Amygdala (tissue), 56 donors: ENCODE measurements at places on chromosomes 3 and 15.

DNA sequence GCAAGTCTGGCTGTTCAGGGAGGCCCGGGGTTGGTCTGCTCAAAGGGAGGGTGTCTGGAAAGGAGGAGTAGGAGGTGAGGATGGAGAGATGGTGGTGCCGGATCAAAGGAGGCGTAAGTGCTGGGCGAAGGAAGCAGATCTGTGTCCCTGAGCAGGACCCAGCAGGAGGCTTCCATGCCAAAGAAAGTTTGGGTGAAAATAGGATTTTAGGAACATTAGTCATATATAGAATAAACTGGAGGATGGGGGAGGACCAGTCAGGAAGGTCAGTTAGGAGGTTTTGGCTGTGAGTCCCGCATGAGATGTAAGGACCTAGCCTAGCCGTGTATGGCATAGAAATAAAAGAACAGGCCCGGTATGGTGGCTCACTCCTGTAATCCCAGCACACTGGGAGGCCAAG, 28.6 kb upstream of the VPS8 start:
- DNase-seq: no peak

- DNase-seq: no peak
Measured at GRCh38 chr15:38117781-38118180, 134.9 kb upstream of the SPRED1 start.

DNA sequence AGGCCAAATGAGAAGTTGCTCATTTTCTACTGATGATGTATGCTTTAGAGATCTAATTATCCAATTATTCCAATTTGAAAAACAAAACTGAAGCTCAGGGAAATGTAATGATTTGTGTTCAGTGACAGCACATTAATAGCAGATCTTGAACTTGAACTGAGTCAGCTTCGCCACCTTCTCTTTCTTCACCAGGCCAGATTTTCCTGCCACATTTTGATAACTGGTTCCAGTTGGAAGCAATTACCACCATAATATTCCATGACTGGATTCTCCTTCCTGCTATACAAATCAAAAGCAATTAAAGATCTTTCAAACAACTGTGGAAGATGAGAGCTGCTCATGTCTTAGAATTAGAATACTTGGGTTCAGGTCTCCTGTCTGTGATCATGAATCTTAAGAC, 334.1 kb downstream of the RBMS3 start:
- DNase-seq: no peak

DNA sequence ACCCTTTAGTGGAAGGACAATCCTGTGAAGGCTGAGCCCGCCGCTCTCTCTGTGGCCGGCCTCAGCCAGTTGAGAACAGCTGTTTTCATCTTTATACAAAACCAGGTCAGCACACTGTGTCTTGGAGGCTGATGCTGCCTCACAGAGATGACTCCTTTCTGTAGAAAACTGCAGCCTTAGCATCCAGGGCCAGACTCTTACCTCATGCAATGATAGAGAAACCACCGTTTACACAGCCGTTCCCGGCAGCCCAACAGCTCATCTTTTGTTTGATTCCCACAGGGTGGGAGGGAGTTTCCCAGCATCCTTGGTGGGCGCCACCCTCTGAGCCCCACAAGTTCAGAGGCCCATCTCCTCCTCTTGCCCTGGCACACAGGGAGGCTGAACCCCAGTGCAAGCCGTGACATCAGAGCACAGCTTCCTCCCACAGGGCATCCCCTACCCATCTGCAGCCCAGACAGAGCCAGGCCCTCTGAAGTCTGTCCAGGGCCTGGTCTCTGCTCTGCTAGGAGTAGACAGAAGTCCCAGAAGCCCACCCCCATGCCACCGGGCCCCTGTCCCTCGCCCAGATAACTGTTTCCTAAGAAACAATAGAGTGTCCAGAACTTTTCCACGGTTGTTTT, 105.0 kb downstream of the LRRK1 start:
- no peak for DNase-seq

DNA sequence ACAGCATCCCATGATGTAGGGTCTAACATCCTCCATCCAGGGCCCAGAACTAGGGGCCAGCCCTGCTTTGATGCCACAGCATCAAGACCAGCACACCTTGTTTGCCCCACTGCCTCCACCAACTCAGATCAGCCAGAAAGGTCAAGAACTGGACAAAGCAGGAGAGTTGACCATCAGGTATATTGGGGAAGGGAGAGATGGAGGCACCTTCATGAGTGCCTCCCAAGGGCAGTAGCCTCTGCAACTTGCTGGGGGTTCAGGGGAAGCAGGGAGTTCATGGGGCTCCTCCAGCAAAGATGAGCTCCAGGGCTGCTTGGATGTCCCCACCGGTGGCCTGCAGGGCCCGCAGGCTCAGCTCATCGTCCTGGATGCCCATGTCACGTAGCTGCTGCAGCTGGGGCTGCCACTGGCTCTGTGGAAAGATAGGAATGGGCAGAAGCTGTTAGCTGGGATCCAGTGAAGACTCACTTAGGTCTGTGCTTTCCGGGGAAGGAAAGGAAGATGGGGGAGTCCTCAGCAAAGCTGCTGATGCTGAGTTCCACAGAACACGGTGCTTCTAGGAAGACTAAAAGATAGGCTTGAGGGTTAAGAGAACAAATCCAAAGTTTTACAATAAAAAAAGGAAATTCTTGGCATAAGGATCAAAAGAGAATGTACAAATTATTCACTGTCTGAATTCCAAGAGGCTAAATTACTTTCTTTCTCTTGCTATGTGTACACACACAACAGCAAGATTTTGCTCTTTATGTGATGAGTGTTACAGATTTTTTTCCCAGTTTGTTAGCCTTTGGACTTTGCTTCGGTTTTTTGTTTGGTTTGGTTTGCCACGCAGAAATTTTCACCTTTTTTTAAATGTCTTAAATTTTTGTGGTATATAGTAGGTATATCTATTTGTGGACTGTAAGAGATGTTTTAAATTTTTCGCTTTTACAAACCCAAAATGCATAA, 12.3 kb upstream of the SEMA7A start:
- no peak for DNase-seq

- no peak for DNase-seq
Measured at GRCh38 chr15:55183679-55184078, 13.1 kb downstream of the RSL24D1 start.

- DNase-seq: no peak
Measured at GRCh38 chr3:147940405-147941193, 531.4 kb downstream of the ZIC1 start.

DNA sequence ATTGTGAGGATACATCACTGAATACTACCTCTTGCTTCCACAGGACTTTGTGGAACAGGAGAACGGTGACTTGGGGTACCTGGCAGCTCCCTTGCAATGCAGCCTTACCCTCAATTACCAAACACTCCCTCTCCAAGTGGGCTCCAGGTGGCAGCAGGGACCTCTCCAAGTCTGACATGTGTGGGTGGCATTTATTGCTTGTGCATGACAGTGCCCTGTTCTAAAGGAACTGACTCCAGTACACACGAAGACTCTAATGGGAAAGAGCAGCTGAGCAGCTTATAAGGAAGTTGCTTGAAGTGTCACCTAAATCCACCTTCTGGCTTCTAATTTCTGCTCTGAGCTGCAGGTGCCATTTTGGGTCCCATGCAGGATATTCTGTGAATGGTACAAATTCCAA, 174.1 kb upstream of the SLCO3A1 start:
- no peak for DNase-seq

- DNase-seq: no peak
Measured at GRCh38 chr3:177464392-177465256, 267.3 kb upstream of the TBL1XR1 start.

- DNase-seq: no peak
Measured at GRCh38 chr15:65762914-65763787, 28.9 kb downstream of the DENND4A start.

- no peak for DNase-seq
Measured at GRCh38 chr15:73602446-73602843, 30.7 kb downstream of the NPTN start.

DNA sequence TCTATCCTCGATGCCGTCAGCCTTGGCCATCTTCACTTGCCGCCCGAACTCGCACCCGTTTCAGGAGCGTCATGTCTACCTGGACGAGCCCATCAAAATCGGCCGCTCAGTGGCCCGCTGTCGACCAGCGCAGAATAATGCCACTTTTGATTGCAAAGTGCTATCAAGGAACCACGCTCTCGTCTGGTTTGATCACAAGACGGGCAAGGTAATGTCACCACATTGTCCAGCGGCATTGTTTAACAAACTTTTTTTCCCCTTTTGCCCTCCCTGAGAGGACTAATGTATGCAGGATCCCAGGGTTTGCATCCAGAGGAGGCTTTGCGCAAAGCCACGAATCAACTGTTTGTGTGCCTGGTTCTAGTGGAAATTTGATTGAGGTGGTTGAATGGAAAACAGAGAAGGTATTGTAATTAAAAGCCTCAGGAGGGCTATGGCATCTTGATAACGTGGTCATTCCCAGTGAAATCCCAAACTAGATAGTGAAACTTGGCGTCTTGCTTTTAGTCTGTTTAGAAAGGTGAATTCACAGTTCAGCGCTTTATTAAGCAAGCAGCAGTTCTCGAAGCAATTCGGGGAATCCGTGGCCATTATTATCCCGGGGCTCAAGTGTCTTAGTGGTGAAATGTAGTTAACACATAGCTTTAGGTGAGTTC, 1.7 kb downstream of the SLMAP start:
- DNase-seq: no peak

DNA sequence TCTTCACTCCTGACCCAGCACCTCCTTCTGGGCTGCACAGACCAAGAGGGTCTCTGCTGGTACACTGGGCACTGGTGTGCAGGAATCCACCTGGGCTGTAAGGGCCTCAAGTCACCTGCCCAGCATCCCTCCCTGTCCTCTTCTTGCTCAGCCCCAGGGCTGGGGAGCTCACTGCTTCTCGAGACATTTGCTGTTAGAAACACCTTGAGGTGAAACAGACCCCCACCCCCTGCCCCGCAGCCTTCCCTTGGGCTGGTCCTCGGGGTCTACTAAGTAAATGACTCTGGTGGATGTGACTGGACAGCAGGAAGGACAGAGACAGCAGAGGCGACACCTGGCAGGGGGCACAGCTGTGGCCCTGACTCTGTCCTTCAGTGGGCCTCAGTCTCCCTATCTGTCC, 29.1 kb downstream of the LOXL1 start:
- no peak for DNase-seq

GRCh38 chr3:102223132-102223531, 211.7 kb upstream of the ZPLD1 start:
- DNase-seq: no peak

- DNase-seq: no peak
Measured at GRCh38 chr15:73385205-73385604, 16.4 kb upstream of the HCN4 start.

DNA sequence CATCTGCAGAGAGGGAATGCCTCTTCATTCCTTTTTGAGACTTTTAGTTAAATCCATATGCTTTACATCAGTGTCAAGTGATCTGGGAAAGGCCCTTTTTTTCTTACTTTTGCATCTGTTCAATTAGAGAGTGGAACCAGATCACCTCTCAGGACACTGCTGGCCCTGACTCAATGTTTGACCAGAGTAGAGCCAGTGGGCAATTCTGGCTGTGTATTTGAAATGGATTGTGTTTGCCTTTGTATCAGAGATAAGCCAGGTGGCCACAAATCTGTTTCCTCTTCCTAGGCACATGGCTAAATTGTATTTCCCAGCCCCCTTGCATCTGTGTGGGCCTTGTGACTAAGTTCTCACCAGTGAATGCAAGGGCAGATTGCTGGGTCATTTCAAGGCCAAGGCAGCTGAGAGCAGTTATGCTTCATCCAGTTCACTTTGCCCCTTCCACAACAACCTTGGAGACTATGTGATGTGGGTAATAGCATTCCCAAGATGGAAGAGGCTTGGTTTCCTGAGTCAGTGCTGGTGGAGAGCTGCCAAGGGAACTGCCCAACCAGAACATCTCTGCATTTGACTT, 75.6 kb upstream of the CACNA2D3 start:
- no peak for DNase-seq

GRCh38 chr3:135226057-135226456, 431.0 kb downstream of the EPHB1 start:
- DNase-seq: no peak

DNA sequence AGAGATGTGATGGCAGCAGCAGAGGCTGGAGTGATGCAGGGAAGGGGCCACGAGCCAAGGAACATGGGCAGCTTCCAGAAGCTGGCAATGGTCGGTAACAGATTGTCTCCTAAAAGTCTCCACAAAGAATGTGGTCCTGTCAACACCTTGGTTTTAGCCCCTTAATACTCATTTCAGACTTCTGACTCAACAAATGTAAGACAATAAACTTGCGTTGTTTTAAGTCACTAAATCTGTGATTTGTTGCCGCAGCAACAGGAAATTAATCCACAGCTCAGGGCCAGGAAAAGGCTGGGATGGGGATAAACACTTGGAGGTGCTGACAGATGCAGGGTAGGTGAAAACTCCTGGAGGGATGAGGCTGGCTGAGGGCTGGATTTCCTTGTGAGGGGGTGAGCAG, 69.9 kb downstream of the OXNAD1 start:
- no peak for DNase-seq

GRCh38 chr3:54931182-54931581, 3.3 kb upstream of the LRTM1 start:
- peak; percentile 27 for DNase-seq

- no peak for DNase-seq
Measured at GRCh38 chr3:194598771-194599557, 34.3 kb downstream of the TMEM44 start.
